Transverse colon (tissue), 4 donors: ENCODE measurements at places on chromosomes 16 and 17. TPM values are rescaled to one million over a fixed set of nuclear protein-coding genes. Genes with fewer than 3 reads are reported as not detected.

GRCh38 chr17:42266918-42267766, 9.0 kb downstream of the STAT5B start:
- peaks cover 13% of the 10 kb centered on the region for H3K4me1 ChIP-seq
- no peaks in the 10 kb centered on the region for H3K27me3 ChIP-seq
- no peak for DNase-seq
- H3K36me3 ChIP-seq = no peaks in the 10 kb centered on the region

GRCh38 chr17:28370035-28370743, at the start of gene VTN:
Gene VTN, minus strand, starts transcription at chr17:28370307. Its CDS starts 104 bp downstream, at chr17:28370203.
- H3K27me3 ChIP-seq = peaks cover 18% of the 10 kb centered on the region
- peak within 1 kb of the TSS; percentile 49 for H3K4me3 ChIP-seq
- H3K4me1 ChIP-seq = peaks cover 15% of the 10 kb centered on the region
- H3K36me3 ChIP-seq = no peaks in the 10 kb centered on the region

Gene INCA1
- not detected for total RNA-seq

DNA sequence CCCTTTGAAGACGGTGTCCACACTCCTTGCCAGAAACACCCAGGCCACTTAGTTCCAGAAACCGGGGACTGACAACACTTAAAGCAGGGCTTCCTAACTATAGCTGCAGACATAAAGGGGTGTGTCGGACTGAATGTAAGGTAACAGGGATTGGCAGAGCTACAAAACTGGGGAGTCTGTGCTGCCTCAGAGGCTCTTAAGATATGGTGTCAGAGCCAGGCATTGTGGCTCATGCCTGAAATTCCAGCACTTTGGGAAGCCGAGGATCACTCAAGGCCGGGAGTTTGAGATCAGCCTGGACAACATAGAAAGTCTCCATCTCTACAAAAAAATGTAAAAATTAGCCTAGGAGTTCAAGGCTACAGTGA, 14.2 kb upstream of the NLRC3 start:
- DNase-seq = no peak
- H3K4me3 ChIP-seq = no peak overlapping the region
- H3K27ac ChIP-seq = no peak overlapping the region
- no peaks in the 10 kb centered on the region for H3K36me3 ChIP-seq

DNA sequence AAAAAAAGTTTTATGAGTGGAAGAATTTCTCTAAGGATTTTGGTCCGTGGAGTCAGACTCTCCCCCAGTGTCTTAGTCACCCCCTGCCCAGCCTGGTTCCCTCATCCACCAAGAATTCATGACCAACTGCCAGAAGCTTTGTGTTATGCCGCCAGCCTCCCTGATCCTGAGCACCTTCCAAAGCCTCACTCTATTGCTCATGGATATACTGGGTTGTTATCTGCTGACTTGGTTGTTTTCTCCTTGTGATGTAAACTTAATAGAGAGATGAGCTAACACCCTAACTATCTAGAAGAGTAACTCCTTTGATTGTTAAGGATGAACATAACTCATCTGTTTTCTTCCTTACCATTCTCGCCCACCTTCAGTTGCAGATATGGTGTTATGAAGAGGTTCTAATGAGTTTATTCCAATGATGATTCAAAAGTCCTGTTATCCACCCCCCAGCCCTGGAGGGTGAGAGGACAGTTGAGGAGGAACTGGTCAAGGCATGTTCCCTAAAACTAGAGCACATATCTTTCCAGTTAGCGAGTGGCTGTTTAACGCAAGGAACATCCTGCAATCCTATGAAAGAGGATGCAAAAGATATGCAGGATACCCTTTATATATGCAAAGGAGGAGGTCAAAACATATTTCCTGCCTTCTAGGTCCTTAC, 1.5 kb upstream of the PSMD3 start:
- DNase-seq = no peak
- H3K27me3 ChIP-seq = peaks cover 11% of the 10 kb centered on the region
- H3K4me1 ChIP-seq = peaks cover 28% of the 10 kb centered on the region
- H3K27ac ChIP-seq = no peak overlapping the region
- no peaks in the 10 kb centered on the region for H3K36me3 ChIP-seq

DNA sequence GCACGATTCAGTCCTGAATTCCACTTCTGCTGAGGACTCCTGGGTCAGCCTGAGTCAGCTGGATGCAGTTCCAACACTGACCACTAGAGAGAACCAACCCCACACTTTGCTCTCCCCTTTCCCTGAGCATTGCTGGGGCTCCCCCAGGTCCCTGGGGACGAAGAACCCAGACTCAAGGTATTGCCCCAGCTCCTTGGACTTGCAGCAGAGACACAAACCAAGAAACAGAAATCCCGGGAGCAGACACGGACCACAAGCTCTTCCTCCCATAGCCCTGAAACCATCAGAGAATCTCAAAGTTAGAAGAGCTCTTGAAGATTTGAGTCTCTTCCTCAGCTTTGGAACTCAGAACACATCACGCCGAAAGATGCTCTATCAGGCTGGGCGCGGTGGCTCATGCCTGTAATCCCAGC, 678 bp upstream of the GH1 start:
- H3K36me3 ChIP-seq = no peaks in the 10 kb centered on the region
- no peak overlapping the region for H3K27ac ChIP-seq
- peak; percentile 69 for DNase-seq
- H3K4me3 ChIP-seq = no peak overlapping the region
- H3K27me3 ChIP-seq = no peaks in the 10 kb centered on the region

Gene MPP2
- total RNA-seq = 3.4 TPM

Gene HBZ
- not detected for total RNA-seq

GRCh38 chr17:57662644-57663308, 82.3 kb downstream of the CCDC182 start:
- no peaks in the 10 kb centered on the region for H3K27me3 ChIP-seq
- DNase-seq = peak; percentile 87
- peak overlapping the region; percentile 24 for H3K4me3 ChIP-seq
- no peaks in the 10 kb centered on the region for H3K36me3 ChIP-seq

Gene ITGAE
- total RNA-seq = 9.0 TPM

DNA sequence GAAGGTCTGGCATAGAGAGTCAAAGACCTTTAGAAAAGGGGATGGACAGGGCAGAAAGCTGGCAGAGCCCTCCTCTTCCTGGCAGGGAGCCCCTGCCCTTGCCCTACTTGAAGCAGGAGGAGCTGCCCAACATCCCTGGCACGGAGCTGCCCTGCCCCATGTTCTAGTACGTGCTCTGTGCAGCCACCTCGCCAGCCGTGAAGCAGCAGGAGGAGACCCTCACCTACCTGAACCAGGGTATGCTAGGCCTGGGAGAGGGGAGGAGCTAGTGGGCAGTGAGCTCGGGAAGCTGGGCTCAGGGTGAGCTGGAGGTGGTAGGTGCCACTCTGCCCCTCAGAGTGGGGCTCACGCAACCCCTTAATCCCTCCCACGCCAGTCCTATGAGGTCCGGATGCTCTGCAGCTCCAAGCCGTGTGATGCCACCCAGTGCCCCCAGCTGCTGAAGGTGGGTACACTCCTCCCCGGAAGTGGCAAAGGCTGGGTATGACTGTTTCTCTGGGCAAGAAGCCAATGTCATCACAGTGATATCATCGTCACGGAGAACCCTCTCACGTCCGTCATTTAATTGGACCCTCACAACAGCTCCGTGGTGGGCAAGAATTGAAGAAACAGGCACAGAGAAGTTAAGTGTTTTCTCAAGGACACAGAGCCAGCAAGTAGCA, 12.7 kb upstream of the STAC2 start:
- no peak overlapping the region for H3K4me3 ChIP-seq
- H3K4me1 ChIP-seq = no peaks in the 10 kb centered on the region
- H3K36me3 ChIP-seq = no peaks in the 10 kb centered on the region
- H3K27ac ChIP-seq = no peak overlapping the region
- DNase-seq = peak; percentile 64

Gene IRX6
- total RNA-seq = 1.1 TPM

- peak within 1 kb of the TSS; percentile 23 for H3K27ac ChIP-seq
- no peak within 1 kb of the TSS for H3K4me3 ChIP-seq
- peaks cover 14% of the 10 kb centered on the region for H3K4me1 ChIP-seq
- H3K36me3 ChIP-seq = no peaks in the 10 kb centered on the region
- H3K27me3 ChIP-seq = peaks cover 85% of the 10 kb centered on the region
- peak; percentile 39 for DNase-seq
Observed at GRCh38 chr17:181245-182049, at the start of gene DOC2B. Gene DOC2B, minus strand, starts transcription at chr17:181650. Its CDS starts 171 bp downstream, at chr17:181479.
